Naive thymus-derived CD4-positive, alpha-beta T cell (primary cell): ENCODE measurements at places on chromosomes 6 and 20. TPM values are rescaled to one million over a fixed set of nuclear protein-coding genes. Genes with fewer than 3 reads are reported as not detected.

The SNAI1 gene
- 0.34 TPM for polyA plus RNA-seq

DNA sequence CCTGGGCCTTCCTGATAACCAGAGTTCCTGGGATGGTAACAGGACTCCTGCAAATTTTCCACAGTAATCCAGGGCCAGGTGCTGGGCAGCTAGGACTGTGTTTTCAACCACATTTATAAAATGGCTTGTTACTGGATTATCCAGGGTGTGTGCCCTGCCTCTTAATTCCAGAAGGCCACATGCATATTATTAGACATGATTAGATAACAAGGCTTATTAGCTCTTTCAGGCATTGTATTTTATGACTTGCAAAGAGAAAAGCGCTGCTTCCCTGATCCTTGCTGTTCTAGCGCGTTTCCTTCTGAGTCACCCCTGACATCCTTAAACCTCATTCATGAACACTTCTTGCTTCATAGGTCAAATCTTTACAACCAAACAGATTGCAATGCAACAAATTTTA, 208.6 kb downstream of the UST start:
- DNase-seq = no peak

DNA sequence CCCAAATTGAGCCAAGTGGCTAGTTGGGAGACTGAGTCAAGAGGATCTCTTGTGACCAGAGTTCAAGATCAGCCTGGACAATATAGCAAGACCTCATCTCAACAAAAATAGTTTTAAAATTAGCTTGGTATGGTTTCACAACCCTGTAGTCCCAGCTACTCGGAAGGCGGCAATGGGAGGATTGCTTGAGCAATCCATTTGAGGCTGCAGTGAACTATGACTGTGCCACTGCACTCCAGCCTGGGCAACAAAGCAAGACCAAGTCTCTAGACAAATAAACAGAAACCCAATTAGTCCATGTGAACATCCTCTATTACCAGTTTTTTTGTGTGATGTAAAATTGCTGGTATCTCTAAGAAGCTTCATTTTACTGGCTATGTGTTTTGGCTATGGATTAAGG, 106.2 kb downstream of the TULP4 start:
- DNase-seq = no peak

DNA sequence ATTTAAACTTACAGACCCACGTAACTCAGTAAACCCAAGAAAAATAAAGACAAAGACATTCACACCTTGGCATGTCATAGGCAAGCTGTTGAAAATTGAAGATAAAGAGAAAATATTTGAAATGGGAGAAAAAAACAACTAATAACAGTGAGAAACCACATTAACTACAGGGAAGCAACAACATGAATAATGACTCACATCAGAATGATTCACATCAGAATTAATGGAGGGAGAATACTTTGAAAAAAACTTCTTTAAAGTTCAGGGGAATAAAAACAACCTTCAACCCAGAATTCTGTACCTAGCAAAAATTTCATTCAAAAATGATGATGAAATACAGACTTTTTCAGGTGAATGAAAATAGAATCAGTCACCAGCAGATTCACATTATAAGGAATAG, 32.9 kb upstream of the SLC22A3 start:
- DNase-seq = no peak

DNA sequence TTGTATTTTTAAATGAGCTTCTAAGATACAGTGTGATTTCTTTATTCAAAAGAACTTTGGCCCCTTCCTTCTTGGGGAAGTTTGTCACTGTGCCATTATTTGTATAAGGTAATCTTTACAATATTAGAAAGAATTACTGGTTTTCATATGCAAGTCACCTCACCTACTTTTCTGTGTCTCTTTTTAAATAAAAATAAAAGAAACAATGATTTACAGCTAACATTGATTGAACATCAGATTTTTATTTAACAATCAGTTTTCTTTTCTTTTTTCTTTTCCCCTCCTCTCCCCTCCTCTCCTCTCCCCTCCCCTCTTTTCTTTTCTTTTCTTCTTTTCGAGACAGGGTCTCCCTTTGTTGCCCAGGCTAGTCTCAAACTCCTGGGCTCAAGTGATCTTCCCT, 46.0 kb downstream of the CDC40 start:
- no peak for DNase-seq

DNA sequence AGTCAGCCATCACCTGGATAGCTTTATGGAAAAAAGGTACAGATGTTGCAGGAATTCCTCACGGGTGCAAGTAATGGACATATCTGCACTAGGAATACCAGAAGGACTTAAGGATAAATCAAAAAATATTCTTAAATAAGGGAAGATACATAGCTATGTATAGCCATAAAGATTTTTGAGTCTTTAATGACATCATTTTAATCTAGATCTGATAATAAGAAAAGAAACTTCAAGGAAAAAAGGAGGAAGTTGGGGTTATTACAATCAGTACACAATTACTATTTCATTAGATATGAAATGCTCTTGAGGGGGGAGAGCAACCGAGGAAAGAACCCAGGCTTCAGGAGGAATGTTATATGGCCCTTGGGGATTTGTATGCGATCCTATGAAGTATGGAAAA, 110.2 kb downstream of the FOXC1 start:
- DNase-seq = no peak

GRCh38 chr6:71197780-71198179, 90.8 kb upstream of the OGFRL1 start:
- DNase-seq = no peak

GRCh38 chr6:42471142-42471541, 19.4 kb upstream of the TRERF1 start:
- no peak for DNase-seq

DNA sequence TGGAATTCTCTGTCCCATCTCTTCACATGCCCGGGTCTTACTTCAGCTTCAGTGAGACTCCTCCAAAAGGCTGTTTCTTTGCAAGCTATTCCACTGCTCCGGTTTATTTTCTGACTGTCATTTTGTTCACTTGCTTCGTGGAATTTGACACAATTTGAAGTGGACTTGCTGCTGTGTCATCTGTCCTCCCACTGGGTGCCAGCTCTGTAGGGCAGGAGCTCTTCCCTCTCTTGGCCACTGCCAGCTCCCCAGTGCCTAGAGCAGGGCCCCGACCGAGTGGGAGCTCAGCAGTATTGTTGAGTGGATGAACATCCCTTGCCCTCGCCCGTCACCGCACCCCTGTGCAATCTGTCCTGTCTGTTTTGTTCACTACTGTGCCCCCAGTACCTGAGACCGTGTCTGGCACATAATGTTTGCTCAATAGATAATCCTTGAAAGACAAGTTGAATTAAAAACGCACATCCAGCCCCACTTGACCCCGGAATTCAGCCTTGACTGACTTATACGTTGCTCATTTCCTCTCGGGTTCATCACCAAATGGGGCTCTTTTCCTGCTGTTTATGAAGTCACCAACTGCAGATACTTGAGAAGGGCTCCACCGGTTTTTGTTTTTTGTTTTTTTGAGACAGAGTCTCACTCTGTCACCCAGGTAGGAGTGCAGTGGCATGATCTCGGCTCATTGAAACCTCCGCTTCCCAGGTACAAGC, 170.3 kb upstream of the KCNG1 start:
- DNase-seq = no peak

- DNase-seq = no peak
Measured at GRCh38 chr6:159234102-159234553, 64.9 kb downstream of the FNDC1 start.
